Activated T-cell treated with anti-CD3 and anti-CD28 coated beads for 4 hours (primary cell): ENCODE measurements at places on chromosomes 12 and 14.

- DNase-seq: no peak
Measured at GRCh38 chr14:94312481-94313246, 10.5 kb downstream of the SERPINA6 start.

- DNase-seq: no peak
Measured at GRCh38 chr12:123083661-123084571, 67.0 kb downstream of the PITPNM2 start.

GRCh38 chr12:9325471-9325870, 117.3 kb upstream of the PZP start:
- no peak for DNase-seq

- DNase-seq: no peak
Measured at GRCh38 chr12:50639721-50640120, 124.2 kb upstream of the ATF1 start.

DNA sequence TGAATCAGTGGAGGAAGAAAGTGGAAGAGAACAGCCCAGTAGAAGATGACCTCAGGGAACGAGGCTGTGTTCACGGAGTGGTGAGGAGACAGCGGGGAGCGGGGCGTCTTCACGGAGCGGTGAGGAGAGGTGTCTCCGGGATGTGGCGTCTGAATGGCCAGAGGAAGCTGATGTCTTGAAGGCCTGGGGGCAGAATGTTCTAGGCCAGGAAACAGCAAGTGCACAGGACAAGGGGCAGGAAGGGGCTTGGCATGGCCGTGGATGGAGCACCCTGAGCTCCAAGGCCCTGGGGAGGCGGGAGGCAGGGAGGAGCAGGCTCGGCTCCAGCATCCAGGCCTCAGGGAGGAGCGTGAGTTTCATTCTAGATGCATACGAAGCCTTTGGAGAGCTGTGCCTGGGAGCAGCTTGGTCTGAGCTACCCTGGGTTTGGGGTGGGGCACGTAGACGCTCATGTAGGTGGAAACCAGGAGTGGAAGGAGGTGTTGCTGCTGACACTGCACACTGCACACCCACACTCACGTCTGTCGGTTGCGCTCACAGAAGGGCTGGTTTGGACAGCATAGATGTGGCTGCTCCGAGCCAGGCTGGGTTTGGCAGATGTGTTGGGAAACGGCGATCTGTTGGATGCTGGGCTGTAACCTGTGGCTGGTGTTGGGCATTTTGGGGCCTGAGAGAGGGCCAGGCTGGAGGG, 131.6 kb downstream of the ADGRD1 start:
- DNase-seq: no peak

GRCh38 chr12:42588524-42589464, 752 bp downstream of the PRICKLE1 start:
- no peak for DNase-seq

- DNase-seq: no peak
Measured at GRCh38 chr14:81437244-81437643, 37.1 kb upstream of the STON2 start.

DNA sequence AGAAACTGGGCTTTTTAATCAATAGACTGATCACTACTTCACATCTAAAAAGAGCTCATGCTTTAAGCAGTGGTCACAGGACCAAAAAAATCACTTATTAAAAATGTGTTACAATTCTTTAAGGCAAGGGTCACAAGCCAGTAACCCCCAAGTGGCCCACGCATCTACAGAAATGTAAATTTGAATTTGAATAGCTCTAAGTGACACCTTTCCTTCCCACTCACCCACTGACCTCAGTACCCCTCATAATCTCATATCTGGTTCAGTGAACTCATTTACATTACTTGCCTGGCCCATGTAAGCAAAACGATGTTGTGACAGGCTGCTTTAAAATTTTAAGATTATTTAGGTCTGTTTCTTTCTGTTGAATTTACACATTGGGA, 27.4 kb downstream of the NELL2 start:
- no peak for DNase-seq

- DNase-seq: no peak
Measured at GRCh38 chr14:50213795-50214194, 17.6 kb downstream of the SOS2 start.

DNA sequence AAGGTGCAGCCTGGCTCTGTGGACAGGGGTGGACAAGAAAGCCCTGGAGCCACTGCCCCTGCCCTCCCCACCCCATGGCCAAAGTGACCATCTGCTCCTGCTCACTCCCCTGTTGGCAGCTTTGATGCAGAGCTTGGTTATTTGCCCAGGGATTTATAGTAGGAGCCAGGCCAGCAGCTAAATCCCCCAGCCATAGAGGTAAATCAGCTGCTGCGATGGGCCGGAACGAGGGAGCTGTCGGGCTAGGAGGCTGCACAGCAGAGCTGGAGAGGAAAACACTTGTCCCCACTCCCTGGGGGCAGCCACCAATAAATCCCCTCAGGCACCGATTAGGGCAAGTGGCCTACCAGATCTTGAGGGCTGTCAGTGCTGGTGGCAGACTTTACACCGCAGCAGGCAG, 26.0 kb downstream of the SMUG1 start:
- no peak for DNase-seq

GRCh38 chr14:28751467-28752058, 15.0 kb upstream of the FOXG1 start:
- no peak for DNase-seq

GRCh38 chr12:66915306-66915904, 236.5 kb upstream of the GRIP1 start:
- DNase-seq: no peak
